Effector memory CD4-positive, alpha-beta T cell (primary cell): ENCODE measurements at places on chromosomes 2 and 18.

DNA sequence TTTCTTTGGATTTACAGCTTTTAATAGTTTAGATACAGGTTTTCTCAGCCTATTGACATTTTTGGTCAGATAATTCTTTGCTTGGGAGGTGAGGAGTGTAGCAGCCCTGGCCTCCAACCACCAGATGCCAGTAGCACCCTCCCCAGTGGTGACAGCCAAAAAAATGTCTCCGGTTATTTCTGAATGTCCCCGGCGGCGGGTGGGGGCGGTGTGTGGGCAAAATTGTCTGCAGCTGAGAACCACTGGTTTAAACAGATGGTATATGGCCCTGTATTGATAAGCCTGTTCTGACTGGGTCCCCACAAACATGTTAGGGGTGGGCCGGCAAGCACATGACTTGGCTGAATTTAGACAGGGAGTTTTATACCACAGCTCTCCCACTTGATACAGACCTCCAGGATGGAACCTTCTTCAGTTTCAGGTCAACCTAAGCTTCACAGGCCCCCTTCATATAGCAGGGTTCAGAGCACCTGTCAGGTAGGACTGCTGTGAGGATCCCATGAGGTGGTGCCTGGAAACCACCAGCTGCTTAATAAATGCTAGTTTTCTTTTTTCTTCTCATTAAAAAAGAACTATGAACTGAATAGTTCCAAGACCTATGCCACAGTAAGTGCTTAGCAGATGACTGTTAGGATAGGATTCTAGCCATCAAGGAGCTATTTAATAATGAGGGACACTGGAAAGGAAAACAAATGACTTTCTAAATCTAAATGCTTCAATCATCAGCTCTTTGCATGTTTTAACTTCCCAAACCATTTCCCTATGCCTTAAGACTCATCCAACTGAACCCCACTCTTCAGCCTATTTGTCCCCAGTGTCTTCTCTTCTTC lies 18.1 kb downstream of the LPIN2 start:
- DNase-seq = peak; percentile 62

- DNase-seq = no peak
Measured at GRCh38 chr2:163347982-163348856, 387.6 kb downstream of the FIGN start.

DNA sequence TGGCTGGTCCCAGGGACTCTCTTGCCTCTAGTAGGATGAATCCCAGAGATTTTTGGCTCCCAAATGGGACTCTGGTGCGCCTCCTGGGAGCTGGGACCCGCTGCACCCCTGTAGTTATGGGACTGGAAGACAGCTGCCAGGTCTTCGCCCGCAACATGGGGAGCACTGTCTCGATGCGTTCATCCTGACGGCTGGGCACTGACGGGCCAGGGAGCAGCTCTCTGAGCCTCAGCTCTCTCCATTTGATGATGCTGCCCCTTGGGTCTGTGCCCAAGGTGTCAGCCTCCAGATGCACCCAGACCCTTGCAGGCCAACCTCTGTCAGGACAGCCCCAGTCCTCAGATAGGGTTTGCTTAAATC lies 9.3 kb upstream of the ARMC9 start:
- no peak for DNase-seq

DNA sequence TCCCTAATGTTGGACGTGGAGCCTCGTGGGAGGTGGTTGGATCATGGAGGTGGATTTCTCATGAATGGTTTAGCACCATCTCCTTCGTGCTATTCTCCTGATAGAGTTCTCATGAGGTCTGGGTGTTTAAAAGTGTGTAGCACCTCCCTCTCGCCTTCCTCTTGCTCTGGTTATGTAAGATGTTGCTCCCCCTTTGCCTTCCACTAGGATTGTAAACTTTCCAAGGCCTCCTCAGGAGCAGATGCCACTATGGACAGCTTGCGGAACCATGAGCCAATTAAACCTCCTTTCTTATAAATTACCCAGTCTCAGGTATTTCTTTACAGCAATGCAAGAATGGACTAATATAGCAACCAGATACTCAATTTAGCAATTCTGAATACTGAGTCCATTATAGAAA lies 82.4 kb upstream of the PELI1 start:
- no peak for DNase-seq

DNA sequence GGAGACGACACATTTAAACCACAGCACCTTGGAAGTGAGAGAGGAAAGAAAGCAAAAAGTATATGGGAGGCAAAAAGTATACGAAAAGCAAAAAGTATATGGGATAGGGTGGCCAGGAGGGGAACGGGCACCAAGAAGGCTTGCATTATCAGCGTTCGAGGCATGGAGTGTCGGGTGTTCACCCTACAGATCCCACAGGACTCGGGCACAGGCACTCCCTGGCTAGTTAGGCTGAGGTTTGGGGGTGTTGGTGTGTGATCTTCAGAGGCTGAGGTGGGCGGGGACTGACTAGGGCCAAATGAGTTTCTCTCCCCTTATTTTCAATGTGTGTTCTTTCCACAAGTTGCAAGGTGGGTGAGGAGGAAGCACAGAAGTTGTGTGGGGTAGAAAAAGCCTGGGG lies 86.6 kb downstream of the EVA1A start:
- no peak for DNase-seq

DNA sequence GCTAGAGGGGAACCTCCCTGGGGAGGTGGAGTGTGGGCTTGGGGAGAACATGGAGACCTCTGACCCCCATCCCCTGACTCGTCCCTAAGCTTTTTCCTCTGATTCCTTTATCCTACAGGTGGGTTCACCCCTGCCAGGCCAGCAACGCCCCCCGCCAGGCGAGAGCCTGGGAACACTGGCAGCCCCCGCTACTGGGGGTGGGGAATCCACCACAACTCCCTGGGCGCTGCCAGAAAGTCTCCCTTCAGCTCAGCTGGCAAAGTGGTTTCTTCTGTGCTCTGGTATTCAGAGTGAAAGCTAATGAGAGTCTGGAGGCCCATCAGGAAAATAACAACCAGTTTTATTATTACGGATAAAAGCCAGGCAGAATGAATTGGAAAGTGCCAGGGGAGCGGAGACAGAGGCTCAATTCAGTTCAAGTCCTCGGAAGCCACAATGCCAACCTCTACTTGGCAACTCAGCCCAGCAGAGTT lies 2.8 kb downstream of the DIPK1C start:
- DNase-seq = no peak

- peak; percentile 25 for DNase-seq
Measured at GRCh38 chr2:216057688-216058193, 23.9 kb downstream of the PECR start.

DNA sequence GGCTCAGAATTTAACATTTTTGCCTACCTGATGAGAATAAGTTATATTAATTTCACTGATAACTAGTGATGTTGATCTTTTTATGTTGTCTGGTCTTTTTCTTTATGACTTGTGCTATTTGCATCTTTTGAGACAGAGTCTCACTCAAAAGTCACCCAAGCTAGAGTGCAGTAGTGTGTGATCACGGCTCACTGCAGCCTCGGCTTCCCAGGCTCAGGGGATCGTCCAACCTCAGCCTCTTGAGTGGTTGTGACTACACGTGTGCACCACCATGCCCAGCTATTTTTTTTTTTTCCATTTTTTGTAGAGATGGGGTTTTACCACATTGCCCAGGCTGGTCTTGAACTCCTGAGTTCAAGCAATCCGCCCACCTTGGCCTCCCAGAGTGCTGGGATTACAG lies 7.5 kb downstream of the SMCHD1 start:
- DNase-seq = no peak

DNA sequence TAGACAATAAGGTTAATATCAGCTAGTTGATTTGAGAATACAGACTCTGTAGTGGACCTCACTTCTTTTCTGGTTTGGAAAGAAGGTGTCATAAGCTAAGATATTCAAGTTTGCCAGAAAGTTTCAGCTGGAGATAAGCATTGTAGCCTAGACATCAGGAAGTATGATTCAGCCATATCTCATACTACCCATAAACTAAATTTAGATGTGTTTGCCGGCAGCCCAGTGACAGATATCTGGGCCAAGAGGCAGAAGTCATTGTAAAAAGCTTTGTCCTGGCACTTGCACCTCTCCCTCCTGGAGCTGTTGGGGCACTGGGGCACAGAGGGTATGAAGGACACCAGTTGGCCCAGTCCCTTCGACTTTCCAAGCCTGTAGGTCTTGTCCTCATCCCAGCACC lies 128.0 kb downstream of the EPHA4 start:
- DNase-seq = no peak

- no peak for DNase-seq
Measured at GRCh38 chr2:52405980-52406379, 1361.6 kb upstream of the CHAC2 start.

- no peak for DNase-seq
Measured at GRCh38 chr2:236613612-236614011, 44.0 kb downstream of the ACKR3 start.

GRCh38 chr2:8254791-8255447 lies 426.9 kb upstream of the ID2 start:
- DNase-seq = no peak

GRCh38 chr2:230823264-230823964 lies 41.3 kb upstream of the ITM2C start:
- no peak for DNase-seq

DNA sequence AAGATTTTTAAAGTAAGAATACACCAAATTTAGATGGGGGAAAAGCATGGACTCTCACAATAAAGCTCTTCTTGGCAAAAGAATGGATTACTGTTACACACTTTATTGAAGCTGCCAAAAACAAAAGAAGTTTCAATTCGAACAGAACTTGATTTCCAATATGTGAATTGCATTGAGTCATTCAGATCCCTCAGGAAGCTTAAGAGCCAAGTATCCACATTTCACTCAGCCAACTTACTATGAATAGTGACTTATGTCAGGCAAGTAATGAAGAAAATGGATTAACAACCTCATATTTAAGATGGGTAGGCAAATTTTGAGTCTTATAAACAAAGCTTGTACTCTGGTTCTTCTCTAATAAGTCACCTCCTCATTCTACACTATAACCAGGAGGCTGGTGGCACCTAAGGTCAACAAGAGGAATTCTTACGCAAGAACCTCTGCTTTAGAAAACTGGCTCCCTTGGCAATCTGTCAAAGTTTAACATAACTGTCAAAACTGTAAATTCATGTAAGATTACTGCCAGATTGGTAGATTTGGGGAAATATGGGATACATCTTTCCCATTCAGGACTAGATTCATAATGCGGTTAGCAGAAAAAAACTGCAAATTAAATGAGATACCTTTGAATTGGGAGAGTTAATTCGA lies 6.0 kb downstream of the HADHA start:
- DNase-seq = no peak

DNA sequence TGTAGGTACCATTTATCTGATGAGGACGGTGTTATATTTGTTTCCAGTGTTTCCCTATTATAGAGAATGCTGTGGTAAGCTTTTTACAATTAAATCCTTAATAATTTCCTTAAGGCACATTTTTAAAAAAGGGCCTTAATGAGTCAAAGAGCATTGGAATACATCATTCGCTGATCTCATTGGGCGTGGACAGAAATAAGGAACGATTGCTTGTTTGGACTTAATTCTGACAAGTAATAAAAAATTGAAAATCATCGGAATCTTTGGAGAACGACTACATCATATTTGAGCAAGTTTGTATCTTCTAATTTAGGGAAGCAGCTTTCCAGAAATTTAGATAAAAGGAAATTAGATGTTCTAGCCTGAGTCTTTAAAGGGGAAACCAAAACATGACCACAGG lies 11.3 kb downstream of the AGPS start:
- no peak for DNase-seq

- DNase-seq = no peak
Measured at GRCh38 chr2:32264422-32265105, at the start of gene NLRC4. Gene NLRC4, minus strand, starts transcription at chr2:32264886. Its CDS starts 8,111 bp downstream, at chr2:32256775.

GRCh38 chr18:5630057-5630899 lies 86.5 kb upstream of the EPB41L3 start:
- no peak for DNase-seq

DNA sequence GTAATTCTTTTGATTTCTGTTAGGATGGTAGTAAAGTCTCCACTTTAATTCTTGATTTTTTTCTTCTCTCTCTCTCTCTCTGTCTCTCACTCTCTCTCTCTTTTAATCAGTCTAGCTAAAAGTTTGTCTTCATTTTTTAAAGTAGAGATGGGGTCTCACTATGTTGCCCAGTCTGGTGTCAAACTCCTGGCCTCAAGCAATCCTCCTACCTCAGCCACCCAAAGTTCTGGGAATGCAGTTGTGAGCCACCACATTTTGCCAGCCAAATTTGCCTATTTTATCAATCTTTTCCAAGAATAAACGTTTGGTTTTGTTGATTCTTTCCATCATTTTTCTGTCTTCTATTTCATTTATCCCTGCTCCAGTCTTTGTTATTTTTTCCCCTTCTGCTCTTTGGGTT lies 23.9 kb upstream of the ACOXL start:
- no peak for DNase-seq

- DNase-seq = no peak
Measured at GRCh38 chr2:134234535-134234934, 19.3 kb upstream of the MGAT5 start.

DNA sequence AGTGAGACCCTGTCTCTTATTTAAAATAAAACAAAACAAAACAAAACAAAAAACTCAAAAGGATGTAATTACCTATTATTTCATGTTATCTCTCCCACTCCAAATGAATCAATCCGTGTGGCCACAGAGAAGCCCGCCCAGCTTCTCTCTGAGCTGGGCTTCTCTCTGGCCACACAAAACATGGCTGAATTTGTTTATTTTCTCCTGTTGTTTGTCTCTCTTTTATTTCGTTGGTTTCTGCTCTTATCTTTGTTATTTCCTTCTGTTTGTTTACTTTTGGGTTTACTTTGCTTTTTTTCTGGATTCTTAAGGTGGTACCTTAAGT lies 1.5 kb upstream of the TRABD2A start:
- DNase-seq = no peak

GRCh38 chr2:31239593-31240177 lies 5.7 kb downstream of the EHD3 start:
- DNase-seq = no peak
